ENCODE measurements at places on chromosomes 1 and 21.

GRCh38 chr21:45152265-45152746 is 77.9 kb downstream of the ADARB1 start:
- peak; percentile 34 for DNase-seq

DNA sequence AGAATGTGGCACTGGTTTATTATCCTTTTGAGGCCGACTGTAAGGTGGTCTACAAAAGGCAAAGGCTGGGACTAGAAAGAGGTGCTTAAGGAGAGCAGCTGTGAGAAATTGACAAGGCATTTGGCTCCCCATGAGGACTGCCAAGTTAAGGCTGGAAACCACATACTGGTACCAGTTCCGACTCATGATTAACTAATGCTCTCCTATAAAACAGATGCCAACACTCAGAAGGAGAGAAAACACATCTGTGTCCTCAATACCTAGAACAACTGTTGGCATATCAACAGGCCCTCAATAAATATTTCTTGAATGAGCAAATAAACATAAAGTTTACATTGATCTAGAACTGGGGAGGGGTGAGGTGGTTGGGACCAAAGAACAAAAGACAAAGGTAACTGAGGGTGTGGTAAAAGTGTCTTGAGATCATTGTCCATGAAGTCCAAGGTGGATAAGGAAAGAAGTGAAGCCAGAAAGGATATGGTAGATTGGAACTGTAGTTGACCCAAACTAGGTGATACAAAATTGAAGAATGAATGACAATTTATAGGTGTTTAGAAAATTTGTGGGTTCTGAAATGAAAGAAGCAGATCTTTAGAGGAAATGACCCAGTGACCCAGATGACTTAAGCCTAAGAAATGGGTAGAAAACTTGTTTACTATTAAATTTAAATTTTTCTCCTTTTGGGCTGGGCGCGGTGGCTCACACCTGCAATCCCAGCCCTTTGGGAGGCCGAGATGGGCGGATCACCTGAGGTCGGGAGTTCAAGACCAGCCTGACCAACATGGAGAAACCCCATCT is 16.9 kb upstream of the MCL1 start:
- DNase-seq, result no peak

- DNase-seq, result no peak
Observed at GRCh38 chr1:119046785-119047438, 58.8 kb upstream of the TBX15 start.

DNA sequence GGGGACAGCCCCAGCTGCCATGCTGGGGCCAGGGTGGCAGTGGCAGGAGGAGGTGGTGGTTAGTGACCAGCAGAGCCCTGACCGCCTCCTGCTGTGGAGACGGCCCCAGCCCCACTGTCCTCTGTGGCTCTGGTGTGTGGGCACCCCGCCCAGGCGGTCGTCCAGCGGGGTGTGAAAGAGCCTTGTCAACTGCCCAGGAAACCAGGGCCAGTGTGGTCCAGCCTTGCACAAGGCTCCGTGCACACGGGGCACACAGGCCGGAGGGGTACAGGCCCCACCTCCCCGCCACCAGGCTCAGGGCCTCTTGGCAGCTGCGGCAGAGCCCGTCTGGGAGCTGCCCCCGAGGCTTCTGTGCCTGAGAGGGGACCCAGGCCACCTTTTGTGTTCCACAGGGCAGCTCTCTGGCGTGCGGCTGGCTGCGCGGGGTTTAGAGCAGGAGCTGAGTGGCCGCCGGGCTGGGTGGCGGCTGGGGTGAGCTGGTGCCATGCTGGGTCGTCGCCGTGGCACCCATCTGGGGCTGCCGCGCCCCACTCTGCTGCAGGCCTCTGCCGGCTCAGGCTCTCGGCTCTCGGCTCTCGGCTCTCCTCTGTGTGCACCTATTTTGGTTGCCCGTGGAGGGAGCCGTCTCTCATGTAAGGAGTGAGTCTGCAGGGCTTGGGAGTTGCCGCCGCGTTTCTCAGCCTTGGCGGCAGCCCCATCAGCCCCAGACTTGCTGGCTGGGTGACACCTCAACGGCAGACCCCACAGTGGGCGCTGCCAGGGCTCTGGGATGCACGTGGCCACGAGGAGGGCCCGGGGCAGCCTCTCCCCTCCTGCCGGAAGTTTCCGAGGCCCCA is 36.1 kb downstream of the SLX9 start:
- no peak for DNase-seq

Data from stimulated activated CD4-positive, alpha-beta T cell treated with anti-CD3 and anti-CD28 coated beads, TNF-alpha, amount 100 ng/mL, for 4 hours (primary cell).